ENCODE measurements at places on chromosomes 11 and 22. TPM values are rescaled to one million over a fixed set of nuclear protein-coding genes. Genes with fewer than 3 reads are reported as not detected.

GRCh38 chr11:64620381-64620971 is 29.5 kb downstream of the SLC22A12 start:
- H3K27ac ChIP-seq: no peak overlapping the region
- DNase-seq: no peak
- H3K4me3 ChIP-seq: no peak overlapping the region

The FXYD6 gene
- 0.17 TPM for total RNA-seq

DNA sequence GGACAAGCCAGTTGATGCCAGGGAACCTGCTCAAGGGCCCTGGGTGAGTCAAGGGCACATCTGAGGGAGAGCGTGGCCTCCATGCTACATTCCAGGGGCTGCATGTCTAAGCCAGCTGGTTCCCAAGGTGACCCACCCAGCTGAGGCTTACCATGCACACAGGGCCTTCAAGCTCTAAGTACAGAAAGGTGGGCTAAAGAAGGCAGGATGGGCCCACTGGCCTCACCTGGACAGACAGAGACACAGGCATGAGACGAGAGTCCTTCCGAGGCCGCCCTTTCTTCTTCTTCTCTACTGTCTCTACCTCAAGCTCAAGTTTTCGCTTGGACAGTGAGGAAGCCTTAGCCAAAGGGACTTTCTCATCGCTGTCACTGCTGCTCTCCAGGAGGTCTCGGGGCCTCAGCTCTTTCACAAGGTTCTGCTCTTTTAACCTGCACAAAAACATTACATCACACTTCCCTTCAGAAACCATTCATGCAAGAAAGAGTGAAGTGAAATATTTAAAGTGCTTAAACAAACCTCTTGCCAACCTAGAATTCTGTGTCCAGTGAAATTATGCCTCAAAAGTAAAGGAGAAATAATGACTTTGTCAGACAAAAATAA is 69.9 kb downstream of the HIRA start:
- peak overlapping the region; percentile 64 for H3K27ac ChIP-seq
- no peaks in the 10 kb centered on the region for H3K27me3 ChIP-seq
- H3K36me3 ChIP-seq: peaks cover 4% of the 10 kb centered on the region
- no peaks in the 10 kb centered on the region for H3K4me1 ChIP-seq
- DNase-seq: no peak

GRCh38 chr11:118640332-118641154 is 33.1 kb downstream of the PHLDB1 start:
- no peaks in the 10 kb centered on the region for H3K36me3 ChIP-seq
- DNase-seq: no peak
- peaks cover 5% of the 10 kb centered on the region for H3K4me1 ChIP-seq
- peaks cover 5% of the 10 kb centered on the region for H3K27me3 ChIP-seq
- H3K27ac ChIP-seq: no peak overlapping the region

The GPR83 gene
- total RNA-seq: 0.19 TPM

The MRGPRX3 gene
- total RNA-seq: not detected

The UPK3A gene
- not detected for total RNA-seq

DNA sequence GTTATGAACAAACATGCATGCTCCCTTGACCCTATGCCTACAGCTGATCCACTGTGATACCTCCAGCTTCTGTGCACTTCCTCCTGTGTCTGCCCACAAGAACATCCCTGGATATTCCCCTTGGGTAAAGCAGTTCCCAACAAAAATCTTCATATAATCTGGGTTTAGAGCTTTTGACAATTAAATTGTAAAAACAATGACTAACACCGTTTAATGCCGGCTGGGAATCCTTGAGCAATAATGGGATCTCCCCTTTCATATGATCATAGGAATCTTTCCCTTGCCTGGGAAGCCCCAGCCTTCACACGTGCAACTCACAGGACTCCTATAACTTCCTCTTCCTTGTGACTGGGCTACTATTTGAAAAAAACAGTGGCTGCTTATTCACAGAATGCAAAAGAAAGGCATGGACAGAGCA is 6.3 kb upstream of the ZC3H12C start:
- H3K27me3 ChIP-seq: peaks cover 16% of the 10 kb centered on the region
- H3K36me3 ChIP-seq: no peaks in the 10 kb centered on the region
- H3K27ac ChIP-seq: no peak overlapping the region

- H3K27ac ChIP-seq: no peak overlapping the region
- no peaks in the 10 kb centered on the region for H3K36me3 ChIP-seq
- no peak for DNase-seq
- H3K4me1 ChIP-seq: peaks cover 19% of the 10 kb centered on the region
These were observed 4.9 kb downstream of the PC start for GRCh38 chr11:66953081-66953833.
